ENCODE measurements at places on chromosomes 7 and 10.
A peak's percentile ranks its signal among the peaks of the same experiment; 100 is the strongest.

- DNase-seq: no peak
Observed at GRCh38 chr10:111035542-111035941, 41.3 kb upstream of the ADRA2A start.

DNA sequence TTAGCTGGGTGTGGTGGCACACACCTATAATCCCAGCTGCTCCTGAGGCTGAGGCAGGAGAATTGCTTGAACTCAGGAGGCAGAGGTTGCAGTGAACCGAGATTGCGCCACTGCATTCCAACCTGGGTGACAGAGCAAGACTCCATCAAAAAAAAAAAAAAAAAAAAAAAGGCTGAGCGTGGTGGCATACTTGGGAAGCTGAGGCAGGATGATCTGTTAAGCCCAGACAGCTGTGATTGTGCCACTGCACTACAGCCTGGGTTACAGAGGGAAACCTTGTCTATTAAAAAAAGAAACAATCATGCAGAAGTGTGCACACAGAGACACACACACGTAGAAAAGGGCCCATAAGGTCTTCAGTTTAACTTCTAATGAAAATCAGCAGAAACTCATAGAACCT, 150.6 kb downstream of the TPST1 start:
- no peak for DNase-seq

- no peak for DNase-seq
Observed at GRCh38 chr7:8105449-8106095, 137.0 kb downstream of the GLCCI1 start.

GRCh38 chr7:68420342-68421192, 1177.7 kb upstream of the AUTS2 start:
- no peak for DNase-seq

- no peak for DNase-seq
Observed at GRCh38 chr10:89342206-89342958, 14.6 kb downstream of the IFIT3 start.

DNA sequence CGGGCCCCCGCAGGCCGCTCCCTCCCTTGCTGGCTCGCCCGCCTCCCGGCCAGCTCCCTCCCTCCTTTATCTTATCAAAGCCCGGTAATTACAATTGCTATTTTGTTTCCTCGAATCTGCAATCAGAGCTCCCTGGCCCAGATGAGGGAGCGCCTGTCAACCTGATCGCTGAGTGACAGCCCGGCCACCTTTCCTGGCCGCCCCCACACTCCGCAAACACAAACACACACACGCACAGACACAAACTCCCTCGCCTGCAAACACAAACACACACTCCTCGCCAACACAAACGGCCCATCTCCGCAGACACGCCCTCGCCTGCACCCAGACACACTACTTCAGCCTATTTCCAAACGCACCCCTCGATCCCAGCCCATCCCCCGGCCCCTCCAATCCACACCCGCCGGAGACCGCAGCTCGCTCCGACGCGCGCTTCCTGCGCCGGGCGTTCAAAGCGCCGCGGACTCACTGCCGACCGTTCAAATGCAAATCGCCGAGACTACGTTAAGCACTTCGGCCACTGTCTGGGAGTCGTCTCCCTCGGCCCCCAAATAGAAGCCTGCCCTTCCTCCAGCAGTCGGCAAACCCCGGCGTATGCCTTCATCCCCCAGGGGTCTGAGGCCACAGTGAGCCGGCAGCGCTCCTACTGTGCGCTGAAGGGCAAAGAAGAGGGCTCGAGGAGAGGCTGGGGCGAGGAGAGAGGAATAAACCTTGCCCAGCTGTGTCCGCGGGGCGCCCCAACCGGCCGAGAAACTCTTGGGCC, 3.0 kb upstream of the FGF8 start:
- peak; percentile 67 for DNase-seq

DNA sequence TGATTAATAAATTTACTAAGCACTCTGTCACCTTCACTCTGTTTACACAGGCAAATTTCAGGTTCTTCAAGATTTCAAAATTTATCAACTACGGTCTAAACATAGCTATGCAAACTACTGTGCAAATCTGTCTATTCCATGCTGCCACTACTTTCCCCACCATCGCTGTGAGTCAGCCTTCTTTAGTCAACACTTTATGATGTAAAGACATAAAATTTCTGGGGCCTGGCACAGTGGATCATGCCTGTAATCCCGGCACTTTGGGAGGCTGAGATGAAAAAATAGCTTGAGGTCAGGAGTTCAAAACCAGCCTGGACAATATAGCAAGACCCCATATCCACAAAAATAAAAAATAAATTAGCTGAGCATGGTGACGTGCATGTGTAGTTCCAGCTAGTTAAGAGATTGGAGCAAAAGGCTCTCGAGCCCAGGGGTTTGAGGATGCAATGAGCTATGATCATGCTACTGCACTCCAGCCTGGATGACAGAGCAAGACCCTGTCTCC, 42.6 kb downstream of the CNOT4 start:
- DNase-seq: no peak

DNA sequence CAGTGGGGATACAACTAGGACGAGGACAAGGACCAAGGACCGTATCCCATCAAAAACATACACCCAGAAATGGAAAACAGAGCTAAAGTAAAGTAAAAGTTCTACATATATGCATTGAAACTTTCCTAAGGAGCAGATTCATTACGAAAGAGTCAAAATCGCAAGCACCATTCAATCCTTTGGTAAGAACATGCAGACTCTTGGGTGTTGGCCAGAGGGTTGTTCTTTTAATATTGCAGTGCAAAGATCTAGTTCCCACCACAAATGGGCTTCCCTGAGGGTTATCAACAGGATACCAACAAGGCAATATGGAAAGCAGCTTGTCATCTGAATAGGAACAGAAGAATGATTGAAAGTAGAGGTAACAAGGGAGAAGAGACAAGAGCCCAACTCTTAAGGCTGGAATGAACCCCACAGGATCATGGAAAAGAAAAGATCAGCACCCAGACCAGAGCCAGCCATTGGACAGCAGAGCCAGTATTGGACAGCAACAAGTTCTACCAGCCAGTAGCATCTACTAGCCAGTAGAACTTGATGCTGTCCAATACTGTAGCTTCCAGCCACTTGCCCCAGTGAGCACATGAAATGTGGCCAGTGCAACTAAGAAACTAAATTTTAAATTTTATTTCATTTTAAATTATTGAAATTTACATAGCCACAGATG, 66.0 kb downstream of the OSBPL3 start:
- DNase-seq: peak; percentile 65

GRCh38 chr10:129963641-129964501, at the start of gene EBF3:
TSS of gene EBF3 (minus strand) at chr10:129964274. CDS start at chr10:129963768, 506 bp downstream.
- DNase-seq: peak; percentile 71

DNA sequence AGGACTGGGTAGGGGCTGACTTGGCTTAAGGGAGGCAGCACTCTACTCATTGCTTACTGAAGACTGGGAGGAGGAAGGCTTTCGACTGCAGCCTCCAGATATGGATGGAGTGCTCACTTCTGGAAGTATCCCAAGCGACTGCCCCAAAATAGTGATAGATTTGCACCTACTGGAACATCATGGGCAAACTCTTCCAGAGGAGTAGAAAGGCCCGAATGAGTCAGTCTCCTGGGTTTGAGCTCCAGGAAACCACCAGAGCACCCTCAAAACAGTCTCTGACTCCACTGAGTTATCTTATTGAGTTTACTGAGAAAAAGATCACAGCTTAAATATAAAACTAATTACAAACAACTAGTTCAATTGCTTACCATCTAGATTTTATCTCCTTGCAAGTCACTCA, 37.2 kb upstream of the PDLIM1 start:
- no peak for DNase-seq

- peak; percentile 46 for DNase-seq
Observed at GRCh38 chr7:140084972-140085371, 22.2 kb upstream of the PARP12 start.

GRCh38 chr10:125871338-125871737, 9.8 kb downstream of the DHX32 start:
- DNase-seq: no peak
